ENCODE measurements at places on chromosomes 7 and 10.

DNA sequence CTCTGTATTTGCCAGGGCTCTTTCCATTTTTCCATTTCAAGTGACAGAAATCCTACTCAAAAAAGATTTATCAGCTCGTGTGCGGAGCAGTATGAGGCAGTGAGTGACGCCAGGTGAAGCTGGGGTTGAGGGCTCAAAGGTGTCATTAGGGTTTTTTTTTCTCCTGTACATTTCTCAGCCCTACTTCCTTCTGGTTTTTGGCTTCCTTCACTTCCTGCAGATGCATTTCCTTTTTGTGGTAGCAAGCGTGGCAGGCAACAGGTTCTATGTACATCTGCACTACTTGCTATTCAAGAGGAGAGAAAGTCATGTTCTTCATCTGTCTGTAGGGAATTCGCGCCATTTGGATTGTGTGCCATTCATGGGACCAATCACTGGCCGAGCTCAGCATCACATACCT lies 52.8 kb upstream of the AOAH start:
- no peak for DNase-seq

DNA sequence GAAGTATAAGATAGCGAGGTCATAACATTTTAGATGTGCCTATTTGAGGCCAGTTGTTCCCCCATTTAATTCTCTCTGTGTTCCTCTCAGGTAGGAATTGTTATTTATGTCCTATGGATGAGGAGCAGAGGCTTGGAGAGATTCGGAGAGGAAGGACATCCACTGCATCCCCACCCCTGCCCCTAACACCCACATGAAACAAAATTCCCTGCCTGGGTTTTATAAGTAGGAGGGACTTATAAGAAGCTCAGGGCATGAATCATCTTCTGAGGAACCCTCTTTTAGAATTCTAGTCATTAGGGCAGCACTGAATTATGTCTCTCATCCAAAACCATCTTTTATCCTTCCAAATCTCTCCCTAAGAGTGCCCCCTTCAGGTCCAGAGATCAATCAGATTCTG lies 5.0 kb downstream of the CHAT start:
- DNase-seq = no peak

DNA sequence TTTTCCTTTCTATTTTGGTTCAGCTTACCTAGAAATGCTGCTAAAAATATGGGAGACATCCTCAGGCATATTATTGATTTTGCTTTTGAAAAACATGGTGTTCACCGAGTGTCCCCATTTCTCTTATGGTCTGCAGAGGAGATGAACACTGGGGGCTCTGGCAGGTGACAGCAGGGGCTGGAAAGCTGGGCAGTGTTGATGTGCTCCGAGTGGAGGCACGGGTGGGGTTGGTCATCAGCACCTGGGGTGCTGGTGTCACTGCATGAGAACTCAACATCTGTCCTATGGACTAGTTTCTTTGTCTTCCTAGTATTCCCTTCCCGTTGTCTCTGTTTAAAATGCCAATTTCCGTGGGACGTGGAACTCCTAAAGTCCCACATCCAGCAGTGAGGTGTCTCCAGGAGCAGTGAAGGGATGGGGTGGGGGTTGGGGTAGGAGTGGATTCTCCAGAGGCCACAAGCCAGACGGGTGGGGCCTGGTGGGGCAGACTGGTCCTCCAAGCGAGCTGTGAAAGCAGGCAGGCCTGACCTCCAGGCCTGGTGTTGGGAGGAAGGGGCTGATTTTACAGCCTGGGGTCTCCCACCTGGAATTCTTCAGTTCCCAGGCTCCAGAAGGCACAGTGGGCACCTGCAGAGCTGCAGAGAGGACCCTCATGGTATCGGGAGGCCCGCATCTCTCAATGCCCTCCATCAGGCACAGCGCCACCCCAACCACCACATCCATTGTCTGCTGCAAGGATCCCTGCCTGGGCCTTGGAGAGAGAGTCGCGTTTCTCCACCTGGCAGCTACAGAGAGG lies 24.4 kb downstream of the ZNF775 start:
- DNase-seq = no peak

GRCh38 chr7:141231018-141231792 lies 157.3 kb downstream of the TMEM178B start:
- no peak for DNase-seq

DNA sequence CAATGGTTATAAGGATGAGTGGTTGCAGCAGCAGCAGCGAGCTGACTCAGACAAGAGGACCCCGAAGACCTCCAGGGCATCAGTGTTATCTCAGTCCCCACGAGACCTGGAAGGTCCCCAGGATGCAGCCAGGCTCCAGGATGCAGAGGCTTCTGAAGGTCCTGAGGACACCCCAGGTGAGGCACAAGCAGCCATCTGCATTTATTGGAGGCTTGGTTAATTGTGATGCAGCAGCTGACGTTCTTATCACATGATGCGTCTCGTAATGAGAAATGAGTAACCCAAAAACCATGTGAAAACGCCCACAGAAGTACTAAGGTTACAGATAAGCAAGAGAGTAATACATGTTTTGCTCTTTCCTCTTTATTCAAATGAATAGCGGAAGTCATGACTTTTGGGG lies 17.4 kb downstream of the C7orf57 start:
- no peak for DNase-seq

Data from AG08395 (cell line).